ENCODE measurements at places on chromosomes 13 and 19. TPM values are rescaled to one million over a fixed set of nuclear protein-coding genes. Genes with fewer than 3 reads are reported as not detected.
A peak's percentile ranks its signal among the peaks of the same experiment; 100 is the strongest.

- no peaks in the 10 kb centered on the region for H3K27me3 ChIP-seq
- peaks cover 16% of the 10 kb centered on the region for H3K4me1 ChIP-seq
Measured at GRCh38 chr13:36997716-36998427, 1.3 kb downstream of the ALG5 start.

DNA sequence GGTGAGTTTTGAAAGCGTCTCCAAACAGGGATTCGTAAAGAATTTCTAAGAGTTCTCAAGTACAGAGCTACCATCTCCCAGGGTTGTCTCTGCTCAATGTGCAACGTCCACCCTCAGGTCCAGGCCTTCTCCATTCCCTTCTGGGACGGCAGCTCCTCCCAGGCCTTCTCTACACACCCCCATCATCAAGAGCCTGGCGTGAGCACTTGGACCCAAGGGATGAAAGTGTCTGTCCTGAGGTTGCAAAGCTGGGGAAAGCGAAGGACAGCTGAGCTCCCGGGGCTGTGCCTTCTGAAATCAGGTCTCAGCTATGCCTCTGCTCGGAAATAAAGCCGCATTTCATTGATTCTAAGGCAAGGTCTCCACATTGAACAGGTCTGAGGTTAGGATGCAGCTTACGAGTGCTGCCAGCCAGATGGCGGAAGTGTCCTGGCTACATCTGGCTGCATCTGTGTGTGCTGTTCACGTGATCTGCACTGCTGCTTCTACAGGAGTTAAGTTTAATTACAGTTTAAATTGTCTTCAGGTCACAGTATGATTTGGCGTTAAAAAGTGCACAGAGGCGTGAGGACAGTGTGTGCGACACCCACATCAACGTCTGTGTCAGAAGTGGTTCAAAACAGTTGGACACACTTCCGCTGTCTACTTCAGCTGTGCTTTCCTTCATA, 27.0 kb upstream of the MIER2 start:
- no peaks in the 10 kb centered on the region for H3K4me1 ChIP-seq
- no peak overlapping the region for H3K27ac ChIP-seq
- DNase-seq = peak; percentile 28
- no peaks in the 10 kb centered on the region for H3K36me3 ChIP-seq
- peaks cover 69% of the 10 kb centered on the region for H3K27me3 ChIP-seq

- H3K27me3 ChIP-seq = no peaks in the 10 kb centered on the region
- H3K4me3 ChIP-seq = no peak overlapping the region
- peaks cover 17% of the 10 kb centered on the region for H3K4me1 ChIP-seq
- H3K27ac ChIP-seq = peak overlapping the region; percentile 18
Measured at GRCh38 chr13:83085186-83085900, 796.9 kb downstream of the SLITRK1 start.

- peak overlapping the region; percentile 83 for H3K27ac ChIP-seq
- DNase-seq = peak; percentile 94
- no peak overlapping the region for H3K4me3 ChIP-seq
- H3K27me3 ChIP-seq = no peaks in the 10 kb centered on the region
- H3K4me1 ChIP-seq = peaks cover 20% of the 10 kb centered on the region
Measured at GRCh38 chr13:49641801-49642291, 13.5 kb downstream of the ARL11 start.

GRCh38 chr19:48502350-48503018, 9.2 kb downstream of the LMTK3 start:
- no peaks in the 10 kb centered on the region for H3K4me1 ChIP-seq
- peaks cover 26% of the 10 kb centered on the region for H3K27me3 ChIP-seq
- DNase-seq = no peak

GRCh38 chr19:48571378-48572162, 19.6 kb downstream of the SULT2B1 start:
- no peak overlapping the region for H3K27ac ChIP-seq
- no peaks in the 10 kb centered on the region for H3K27me3 ChIP-seq
- peaks cover 15% of the 10 kb centered on the region for H3K4me1 ChIP-seq
- no peak overlapping the region for H3K4me3 ChIP-seq
- no peaks in the 10 kb centered on the region for H3K36me3 ChIP-seq
- DNase-seq = no peak

- DNase-seq = no peak
- H3K4me1 ChIP-seq = peaks cover 8% of the 10 kb centered on the region
- H3K27me3 ChIP-seq = no peaks in the 10 kb centered on the region
Measured at GRCh38 chr19:39479916-39480315, 722 bp upstream of the TIMM50 start.

GRCh38 chr19:43651758-43652545, 12.3 kb upstream of the CADM4 start:
- H3K36me3 ChIP-seq = peaks cover 42% of the 10 kb centered on the region
- no peak overlapping the region for H3K4me3 ChIP-seq
- no peak overlapping the region for H3K27ac ChIP-seq
- no peaks in the 10 kb centered on the region for H3K4me1 ChIP-seq

DNA sequence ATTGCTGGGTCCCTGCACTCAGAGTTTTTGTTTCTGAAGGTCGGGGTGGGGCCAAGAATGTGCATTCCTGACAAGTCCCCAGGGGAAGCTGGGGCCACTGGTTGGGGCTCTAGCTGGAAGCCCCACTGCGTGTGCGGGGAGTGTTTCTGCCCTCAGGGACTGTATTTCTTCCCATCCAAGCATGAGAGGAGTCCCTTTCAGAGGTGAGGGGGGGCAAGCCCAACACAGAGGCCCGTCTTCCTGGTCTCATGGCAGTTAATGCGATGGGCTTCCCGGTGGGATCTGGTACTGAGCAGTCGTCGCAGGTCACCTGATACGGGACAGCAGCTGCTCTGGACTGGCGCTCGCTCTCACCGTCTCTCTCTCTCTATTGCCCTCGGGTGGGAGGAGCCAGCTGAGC, 50.4 kb downstream of the GPR12 start:
- no peak for DNase-seq
- H3K4me3 ChIP-seq = no peak overlapping the region
- no peaks in the 10 kb centered on the region for H3K36me3 ChIP-seq
- H3K27ac ChIP-seq = no peak overlapping the region
- H3K27me3 ChIP-seq = peaks cover 7% of the 10 kb centered on the region
- H3K4me1 ChIP-seq = no peaks in the 10 kb centered on the region

GRCh38 chr13:44410328-44410859, 36.8 kb downstream of the SERP2 start:
- no peaks in the 10 kb centered on the region for H3K36me3 ChIP-seq
- no peak for DNase-seq
- H3K27me3 ChIP-seq = peaks cover 3% of the 10 kb centered on the region
- no peaks in the 10 kb centered on the region for H3K4me1 ChIP-seq

DNA sequence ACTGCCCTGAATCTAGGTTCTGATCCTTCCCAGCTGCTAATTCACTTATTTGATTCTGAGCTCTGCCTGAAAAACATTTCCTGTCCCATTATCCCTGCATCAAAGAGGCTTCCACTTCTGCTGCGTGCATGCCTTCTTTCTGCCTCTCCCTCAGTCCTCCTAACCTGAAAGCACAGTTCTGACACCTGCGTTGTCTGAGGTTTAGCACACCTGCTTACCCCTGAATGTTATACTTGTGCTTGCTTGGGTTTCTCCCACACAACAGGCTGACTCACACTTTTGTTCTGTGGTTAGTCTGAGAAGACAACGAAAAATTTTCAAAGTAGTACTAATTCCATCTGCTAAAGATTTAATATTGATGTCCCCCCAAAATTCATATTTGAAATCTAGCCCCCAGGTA, 3.1 kb upstream of the SOHLH2 start:
- DNase-seq = no peak
- H3K36me3 ChIP-seq = no peaks in the 10 kb centered on the region
- H3K4me1 ChIP-seq = no peaks in the 10 kb centered on the region

GRCh38 chr19:2602391-2603181, 99.9 kb downstream of the GNG7 start:
- H3K27ac ChIP-seq = peak overlapping the region; percentile 74
- no peaks in the 10 kb centered on the region for H3K36me3 ChIP-seq
- peak overlapping the region; percentile 60 for H3K4me3 ChIP-seq

- no peaks in the 10 kb centered on the region for H3K36me3 ChIP-seq
- H3K27ac ChIP-seq = no peak overlapping the region
- H3K4me1 ChIP-seq = no peaks in the 10 kb centered on the region
- DNase-seq = no peak
- no peak overlapping the region for H3K4me3 ChIP-seq
Measured at GRCh38 chr19:30130356-30131122, 188.5 kb downstream of the URI1 start.

- no peaks in the 10 kb centered on the region for H3K36me3 ChIP-seq
- H3K4me3 ChIP-seq = peak overlapping the region; percentile 91
- peak overlapping the region; percentile 91 for H3K27ac ChIP-seq
- H3K4me1 ChIP-seq = peaks cover 34% of the 10 kb centered on the region
- H3K27me3 ChIP-seq = no peaks in the 10 kb centered on the region
- DNase-seq = peak; percentile 67
Measured at GRCh38 chr13:48977973-48978372, 2.3 kb downstream of the FNDC3A start.

- peaks cover 12% of the 10 kb centered on the region for H3K4me1 ChIP-seq
- no peak overlapping the region for H3K27ac ChIP-seq
- no peak overlapping the region for H3K4me3 ChIP-seq
- H3K36me3 ChIP-seq = no peaks in the 10 kb centered on the region
Measured at GRCh38 chr19:38060331-38060730, 153.3 kb downstream of the SIPA1L3 start.

- no peak overlapping the region for H3K27ac ChIP-seq
- no peak overlapping the region for H3K4me3 ChIP-seq
- H3K36me3 ChIP-seq = no peaks in the 10 kb centered on the region
- no peaks in the 10 kb centered on the region for H3K27me3 ChIP-seq
- H3K4me1 ChIP-seq = peaks cover 36% of the 10 kb centered on the region
Measured at GRCh38 chr13:99277629-99278028, 19.4 kb upstream of the GPR18 start.

GRCh38 chr13:98771838-98772611, 19.6 kb upstream of the SLC15A1 start:
- no peak for DNase-seq
- no peaks in the 10 kb centered on the region for H3K36me3 ChIP-seq
- peaks cover 26% of the 10 kb centered on the region for H3K27me3 ChIP-seq
- no peak overlapping the region for H3K4me3 ChIP-seq
- H3K27ac ChIP-seq = no peak overlapping the region

Gene UNC13A
- under 0.01 TPM for total RNA-seq

Gene RASL11A
- 1.1 TPM for total RNA-seq

Gene CGB8
- total RNA-seq = 4.5 TPM

Gene MAMSTR
- 0.22 TPM for total RNA-seq

Gene PNMA8A
- total RNA-seq = 0.76 TPM

Gene SBSN
- 3.2 TPM for total RNA-seq

Measured in GM23248 (cell line).